ENCODE measurements at places on chromosomes 4 and X.

GRCh38 chr4:170248576-170248975 lies 158.8 kb upstream of the AADAT start:
- no peak for DNase-seq

DNA sequence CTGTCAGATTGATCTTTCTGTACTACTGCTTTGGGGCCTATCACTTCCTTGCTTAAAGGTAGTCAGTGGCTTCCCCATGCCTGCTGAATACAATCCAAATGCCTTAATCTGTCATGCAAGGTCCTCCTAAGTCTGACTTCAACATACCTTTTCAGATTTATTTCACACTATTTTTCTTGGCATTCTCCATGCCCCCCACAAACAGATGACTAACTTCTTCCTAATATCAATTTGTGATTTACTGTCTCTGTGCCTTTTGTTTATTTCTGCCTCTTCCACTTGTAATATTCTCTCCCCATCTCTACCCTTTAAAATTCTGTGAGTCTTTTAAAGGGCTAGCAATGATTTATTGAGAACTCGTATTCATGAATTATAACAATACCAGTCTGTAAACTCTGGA lies 41.8 kb downstream of the OCRL start:
- no peak for DNase-seq

GRCh38 chr4:178280362-178280761 lies 838.1 kb upstream of the AGA start:
- no peak for DNase-seq

- DNase-seq: peak; percentile 79
Observed at GRCh38 chrX:80807992-80808735, 1.5 kb downstream of the BRWD3 start.

- DNase-seq: no peak
Observed at GRCh38 chrX:97482666-97483300, 599.1 kb downstream of the RPA4 start.

GRCh38 chr4:7590189-7590588 lies 155.5 kb upstream of the PSAPL1 start:
- DNase-seq: no peak

DNA sequence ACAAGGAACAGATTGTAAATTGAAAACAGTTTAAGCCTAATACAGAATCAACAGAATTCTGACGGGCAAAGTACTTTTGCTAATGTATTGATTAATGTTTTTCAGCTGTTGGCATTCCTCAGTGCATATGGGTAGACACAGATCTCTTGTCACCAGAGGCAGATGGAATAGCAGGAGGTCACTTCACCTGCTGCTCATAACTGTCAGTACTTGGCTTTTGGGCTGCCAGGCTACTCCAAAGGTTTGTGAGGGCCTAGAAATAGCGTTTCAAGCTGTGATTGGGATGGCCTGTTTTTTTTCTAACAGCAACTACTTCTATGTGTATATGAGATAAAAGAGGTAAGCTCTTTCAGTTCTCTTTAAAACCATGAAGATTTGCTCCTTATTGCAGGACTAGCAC lies 307.5 kb upstream of the ANXA10 start:
- DNase-seq: no peak

DNA sequence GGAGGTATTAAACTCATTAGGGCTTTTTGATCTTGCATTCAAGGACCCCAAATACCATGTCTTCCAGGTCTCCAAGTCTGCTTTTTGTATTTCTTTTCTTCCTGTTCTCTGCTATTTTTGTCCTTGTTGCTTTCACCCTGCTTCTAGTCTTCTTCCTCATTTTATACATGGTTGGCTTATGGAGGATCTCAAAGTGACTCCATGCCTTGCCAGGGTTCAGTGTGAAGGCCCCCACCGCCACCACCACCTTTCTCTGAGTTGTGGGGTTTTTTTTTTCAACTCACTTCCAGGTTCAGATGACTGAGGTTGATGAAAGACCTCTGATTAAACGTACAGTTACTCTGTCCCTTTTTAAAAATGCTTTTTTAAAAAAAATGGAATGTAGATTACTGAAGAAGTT lies 96.3 kb downstream of the MAML3 start:
- no peak for DNase-seq

GRCh38 chrX:119211649-119212014 lies 24.5 kb upstream of the PGRMC1 start:
- no peak for DNase-seq

DNA sequence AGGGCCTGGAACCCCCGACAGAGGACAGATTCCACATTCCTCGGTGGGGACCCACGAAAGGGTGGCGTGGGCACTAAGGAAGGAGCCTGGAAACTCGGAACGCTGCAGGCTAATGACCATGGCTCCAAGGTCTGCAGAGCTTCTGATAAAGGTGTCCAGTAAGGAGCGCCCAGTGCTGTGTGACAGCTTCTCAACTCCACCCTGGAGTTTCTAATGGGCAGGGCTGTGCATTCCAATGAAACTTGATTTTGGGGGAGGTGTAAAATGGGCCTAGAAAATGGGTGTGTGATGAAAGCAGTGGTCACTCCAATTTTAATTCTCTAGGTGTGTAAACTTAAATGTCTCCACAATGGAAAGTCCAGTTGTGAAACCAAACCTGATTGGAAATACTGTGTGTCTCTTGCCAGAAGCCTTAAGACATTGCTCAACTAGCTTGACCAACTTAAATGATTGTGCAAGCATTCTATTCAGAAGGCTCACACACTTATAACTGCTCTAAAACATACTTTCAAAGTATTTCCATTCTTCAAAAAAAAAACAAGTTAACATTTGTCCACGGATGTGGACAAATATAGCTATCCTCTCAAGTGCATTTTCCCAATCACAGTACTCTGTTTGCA lies 52.1 kb downstream of the XAGE2 start:
- DNase-seq: no peak

DNA sequence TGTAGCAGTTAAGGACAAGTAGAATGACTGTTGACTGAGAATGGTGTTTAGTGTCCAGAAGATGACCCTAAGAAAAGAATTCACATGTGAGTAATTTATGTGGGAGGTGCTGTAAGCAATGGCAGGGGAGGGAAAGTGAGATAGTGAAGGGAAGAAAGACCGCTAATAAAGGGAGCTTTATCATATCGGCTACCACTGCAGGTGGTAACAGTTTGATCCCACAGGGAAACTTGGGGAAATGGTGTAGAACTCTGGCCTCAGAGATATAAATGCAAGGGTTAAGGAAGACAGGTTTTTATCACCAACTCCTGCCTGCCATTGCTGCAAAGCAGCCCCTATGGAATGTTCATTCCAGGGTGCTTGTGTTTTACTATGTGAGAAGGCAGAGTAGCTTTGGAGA lies 489.6 kb downstream of the STPG2 start:
- no peak for DNase-seq

- DNase-seq: no peak
Observed at GRCh38 chr4:117898496-117898895, 135.8 kb upstream of the NDST3 start.

- no peak for DNase-seq
Observed at GRCh38 chrX:2478546-2479419, 22.0 kb downstream of the DHRSX start.

GRCh38 chr4:105541420-105541819 lies 11.0 kb upstream of the ARHGEF38 start:
- DNase-seq: no peak

DNA sequence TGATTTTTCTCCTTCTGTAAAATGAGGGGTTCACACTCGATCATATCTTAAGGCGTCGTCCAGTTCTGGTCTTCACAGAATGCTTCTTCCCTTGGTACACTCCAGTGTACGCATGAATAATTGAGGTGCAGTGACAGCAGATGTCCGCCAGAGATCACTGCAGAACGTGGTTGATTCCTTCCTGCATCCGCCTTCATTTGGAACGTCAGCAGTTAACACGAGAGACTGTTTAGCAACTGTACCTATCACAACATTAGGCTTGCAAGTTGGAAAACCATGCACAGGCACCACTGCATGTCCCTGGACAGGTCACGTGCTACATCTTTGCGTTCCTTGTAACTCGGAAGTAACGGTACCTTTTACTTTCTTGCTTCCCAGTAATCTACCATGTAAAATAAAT lies 66.0 kb upstream of the GEMIN8 start:
- peak; percentile 48 for DNase-seq

DNA sequence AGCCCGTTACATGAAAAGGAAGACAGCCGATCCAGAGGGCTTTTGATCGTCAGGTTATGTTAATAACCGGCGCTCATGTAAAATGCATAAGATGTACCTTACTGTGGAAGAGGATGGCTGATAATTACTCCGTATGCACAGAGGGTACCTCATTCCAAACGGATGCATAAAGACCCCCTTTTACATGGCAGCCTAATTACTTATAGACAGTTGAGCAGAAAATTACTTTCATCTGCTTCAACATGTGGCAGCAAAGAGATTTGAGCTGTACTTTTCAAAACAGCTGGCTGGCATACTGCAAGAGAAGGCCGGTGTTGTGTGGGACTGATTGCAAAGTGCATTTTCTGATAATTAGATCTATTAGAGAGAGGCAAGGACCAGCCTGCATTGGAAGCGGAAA lies 103.4 kb downstream of the SHOX start:
- no peak for DNase-seq

GRCh38 chr4:114601304-114602052 lies 2.9 kb downstream of the UGT8 start:
- DNase-seq: no peak

DNA sequence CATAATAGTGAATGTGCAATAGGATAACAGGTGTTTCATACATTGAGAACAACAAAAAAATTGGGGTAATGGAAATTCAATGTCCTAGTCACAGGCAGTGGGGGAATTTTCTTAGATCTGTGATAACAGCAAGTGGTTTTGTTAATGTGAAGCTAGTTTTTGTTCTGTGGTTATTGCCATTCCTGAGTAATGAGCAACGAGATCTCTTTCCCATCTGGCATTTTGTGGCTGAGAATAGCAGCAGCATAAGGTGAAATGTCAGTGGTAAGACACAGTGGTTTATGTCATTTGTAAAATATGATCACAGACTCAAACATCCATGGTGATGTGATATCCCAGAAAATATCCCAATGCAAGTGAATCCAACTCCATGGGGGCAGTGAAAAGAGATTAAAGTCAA lies 497.5 kb downstream of the KCNIP4 start:
- DNase-seq: no peak

GRCh38 chrX:821327-822107 lies 190.9 kb downstream of the SHOX start:
- no peak for DNase-seq

GRCh38 chr4:104591510-104591911 lies 96.8 kb upstream of the CXXC4 start:
- no peak for DNase-seq

DNA sequence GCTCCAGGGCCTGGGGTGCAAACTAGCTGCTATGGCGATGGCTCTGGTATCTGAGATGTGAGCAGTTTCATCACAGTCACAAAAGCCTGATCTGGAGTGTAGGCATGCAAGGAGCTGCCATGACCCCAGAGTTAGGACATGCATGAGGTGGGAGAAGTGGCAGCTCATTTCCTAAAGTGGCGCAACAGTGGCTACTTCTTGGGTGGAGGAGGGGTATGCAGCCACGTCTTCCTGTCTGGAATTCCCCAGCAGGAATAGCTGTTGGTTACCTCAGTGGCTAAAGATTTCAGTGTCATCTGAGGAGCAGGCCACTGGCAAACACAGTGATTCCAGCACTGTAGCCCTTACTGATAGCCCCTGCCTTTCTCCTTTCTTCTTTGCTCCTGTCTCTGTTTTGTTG lies 1382.5 kb downstream of the C4orf33 start:
- DNase-seq: no peak

DNA sequence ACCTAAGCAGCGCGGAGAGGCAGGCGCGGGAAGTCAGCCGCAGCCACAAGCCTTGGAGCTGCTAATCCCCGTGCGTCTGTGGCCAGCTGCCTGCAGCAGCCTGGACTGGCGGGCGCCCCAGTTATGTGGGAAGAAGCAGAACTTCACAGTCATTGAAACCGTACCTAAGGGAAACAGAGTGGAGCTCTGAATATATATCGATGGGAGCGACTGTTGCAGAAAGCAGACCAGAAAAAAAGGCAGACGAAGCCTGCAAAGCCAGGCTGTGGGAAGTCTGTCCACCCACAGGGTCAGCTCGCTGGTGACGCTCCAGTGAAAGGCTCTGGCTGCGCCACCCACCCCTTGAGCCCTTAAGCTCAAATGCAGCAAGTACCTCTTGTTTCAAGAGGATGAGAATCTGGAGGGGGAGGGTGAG lies 24.7 kb downstream of the KCNE5 start:
- DNase-seq: no peak

DNA sequence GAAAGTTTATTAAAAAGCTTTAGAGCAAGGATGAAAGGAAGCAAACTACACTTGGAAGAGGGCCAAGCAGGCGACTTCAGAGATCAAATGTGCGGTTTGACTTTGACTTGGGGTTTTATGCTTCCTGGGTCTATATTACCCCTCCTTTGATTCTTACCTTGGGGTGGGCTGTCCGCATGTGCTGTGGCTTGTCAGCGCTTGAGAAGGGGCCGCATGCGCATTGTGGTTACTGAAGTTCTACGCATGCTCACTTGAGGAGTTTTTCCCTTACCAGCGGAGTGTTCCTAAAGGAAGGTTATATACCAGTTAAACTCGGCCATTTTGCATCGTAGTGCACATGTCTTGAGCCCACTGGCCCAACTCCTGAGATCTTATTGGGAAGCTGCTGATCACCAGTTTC lies 9.9 kb downstream of the ZNF157 start:
- DNase-seq: peak; percentile 59

DNA sequence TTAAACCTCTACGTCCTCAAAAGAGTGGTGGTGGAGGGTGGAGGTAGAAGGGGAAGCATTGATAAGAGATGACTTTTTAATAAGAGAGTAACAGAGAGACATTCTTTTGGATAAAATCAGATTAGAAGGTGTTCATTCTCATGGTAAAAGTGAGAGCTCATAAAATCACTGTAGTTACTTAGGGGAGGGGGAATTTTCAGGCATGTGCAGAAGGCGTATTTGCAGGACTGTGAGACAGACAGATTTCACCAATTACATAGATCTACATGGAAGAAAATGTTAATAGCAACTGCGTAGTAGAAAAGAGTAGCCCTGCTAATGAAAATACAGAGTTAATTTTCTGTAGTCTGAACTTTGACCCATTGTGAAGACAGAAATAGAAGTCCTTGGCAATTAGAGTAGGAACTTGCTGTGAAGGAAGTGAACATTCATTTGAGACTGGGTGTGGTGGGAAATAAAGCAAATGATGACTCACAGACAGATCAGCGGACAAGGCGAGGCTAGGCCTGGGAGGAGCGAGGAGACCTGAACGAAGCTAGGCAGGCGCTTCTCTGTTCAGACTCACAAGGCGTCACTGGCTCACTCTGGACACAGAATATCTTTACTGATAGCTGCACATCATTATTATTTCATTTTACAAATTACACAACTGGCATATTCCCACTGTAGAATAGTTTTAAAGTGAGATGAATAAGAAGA lies 57.2 kb upstream of the FAM9C start:
- DNase-seq: no peak

DNA sequence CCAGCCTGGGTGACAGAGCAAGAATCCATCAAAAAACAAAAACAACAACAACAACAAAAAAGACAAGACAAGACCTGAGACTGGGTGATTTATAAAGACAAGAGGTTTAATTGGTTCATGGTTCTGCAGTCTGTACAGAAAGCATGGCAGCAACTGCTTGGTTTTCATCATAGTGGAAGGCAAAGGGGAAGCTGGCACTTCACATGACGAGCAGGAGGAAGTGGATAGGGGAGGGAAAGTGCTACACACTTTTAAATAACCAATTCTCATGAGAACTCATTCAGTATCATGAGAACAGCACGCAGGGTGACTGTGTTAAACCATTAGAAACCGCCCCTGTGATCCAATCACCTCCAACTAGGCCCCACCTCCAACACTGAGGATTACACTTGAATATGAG lies 28.4 kb upstream of the SLC10A7 start:
- no peak for DNase-seq

Measured in stimulated activated naive CD8-positive, alpha-beta T cell treated with anti-CD3 and anti-CD28 coated beads, Interleukin-15, amount 100 ng/mL, for 72 hours (primary cell).